NCI-H524 treated with DMSO at 0.1 percent for 48 hours (cell line): ENCODE measurements at places on chromosomes 3 and 15.

DNA sequence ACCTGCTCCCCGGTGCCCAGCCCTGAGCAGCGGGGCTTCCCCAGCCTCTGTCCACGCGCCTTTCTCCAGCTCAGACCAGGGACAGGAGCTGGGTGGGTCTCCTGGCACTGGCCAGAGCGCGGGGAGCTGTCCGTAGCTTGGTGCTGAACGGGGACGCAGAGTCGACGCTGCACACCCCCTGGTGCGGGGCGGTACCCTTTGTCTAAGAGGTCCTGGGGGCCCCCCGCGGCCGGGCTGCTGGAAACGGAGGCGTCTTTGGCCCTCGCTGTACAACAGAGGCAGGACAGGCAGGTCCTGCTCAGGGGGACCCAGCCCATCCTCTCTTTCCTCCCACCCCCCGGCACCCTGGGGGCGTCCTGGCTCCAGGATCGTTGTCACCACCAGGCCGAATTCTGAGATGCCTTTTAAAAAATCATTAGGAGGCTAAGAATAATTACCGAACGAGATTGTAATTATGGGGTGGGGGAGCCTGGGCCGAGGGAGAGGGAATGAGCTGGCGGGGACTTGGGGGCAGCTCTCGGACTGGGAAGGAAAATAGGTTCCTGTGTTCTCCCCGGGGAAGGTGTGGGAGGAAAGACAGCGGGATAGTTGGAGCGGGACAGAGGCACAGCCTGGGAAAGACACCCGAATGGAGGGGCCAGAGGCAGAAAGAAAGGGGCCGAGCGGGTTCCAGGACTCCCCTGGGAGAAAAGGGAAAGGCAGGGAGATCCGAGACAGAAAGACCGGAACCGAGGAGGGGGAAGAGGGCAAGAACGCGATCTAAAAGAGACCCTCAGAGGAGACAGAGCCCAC is 4.1 kb upstream of the SKOR1 start:
- no peak for DNase-seq

DNA sequence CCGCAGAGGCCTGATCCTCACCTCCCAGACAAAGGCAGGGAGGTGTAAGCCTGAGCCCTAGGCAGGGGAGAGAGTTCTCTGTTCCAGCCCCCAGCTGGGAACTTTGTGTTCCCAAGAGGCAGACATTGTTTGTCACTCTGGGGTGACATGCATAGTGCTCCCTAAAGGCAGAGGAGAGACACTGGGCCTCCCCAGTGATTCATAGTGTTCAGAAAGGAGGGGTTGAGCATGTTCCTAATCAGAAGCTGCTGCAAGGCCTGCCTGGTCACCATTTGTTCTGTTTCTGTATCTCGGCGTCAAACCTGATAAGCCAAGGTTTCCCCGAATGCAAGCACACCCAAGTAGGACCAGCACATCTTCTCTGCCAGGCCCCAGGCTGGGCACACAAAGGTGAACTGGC is 24.0 kb upstream of the SLC6A6 start:
- no peak for DNase-seq

- DNase-seq: no peak
These were observed 159.2 kb downstream of the TPRG1 start for GRCh38 chr3:189331002-189331418.

DNA sequence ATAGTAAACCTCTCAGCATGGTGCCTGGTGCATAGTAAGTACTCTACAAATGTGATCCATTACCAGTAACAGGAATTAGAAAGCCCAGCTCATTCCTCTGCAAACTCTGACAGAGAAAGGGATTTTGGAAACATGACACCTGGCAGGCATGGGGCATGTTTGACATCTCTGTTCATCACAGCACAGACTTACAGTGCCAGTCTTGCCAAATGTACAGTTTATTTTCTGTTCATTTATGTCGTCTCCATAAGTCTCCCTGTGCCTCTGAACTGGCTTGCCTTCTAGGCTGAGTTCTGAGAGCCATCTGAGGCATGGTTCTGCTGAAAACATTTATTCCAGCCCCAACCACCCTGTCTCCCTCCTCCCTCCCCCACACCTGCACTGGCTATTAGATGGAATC is 67.0 kb upstream of the CTDSPL start:
- peak; percentile 81 for DNase-seq

DNA sequence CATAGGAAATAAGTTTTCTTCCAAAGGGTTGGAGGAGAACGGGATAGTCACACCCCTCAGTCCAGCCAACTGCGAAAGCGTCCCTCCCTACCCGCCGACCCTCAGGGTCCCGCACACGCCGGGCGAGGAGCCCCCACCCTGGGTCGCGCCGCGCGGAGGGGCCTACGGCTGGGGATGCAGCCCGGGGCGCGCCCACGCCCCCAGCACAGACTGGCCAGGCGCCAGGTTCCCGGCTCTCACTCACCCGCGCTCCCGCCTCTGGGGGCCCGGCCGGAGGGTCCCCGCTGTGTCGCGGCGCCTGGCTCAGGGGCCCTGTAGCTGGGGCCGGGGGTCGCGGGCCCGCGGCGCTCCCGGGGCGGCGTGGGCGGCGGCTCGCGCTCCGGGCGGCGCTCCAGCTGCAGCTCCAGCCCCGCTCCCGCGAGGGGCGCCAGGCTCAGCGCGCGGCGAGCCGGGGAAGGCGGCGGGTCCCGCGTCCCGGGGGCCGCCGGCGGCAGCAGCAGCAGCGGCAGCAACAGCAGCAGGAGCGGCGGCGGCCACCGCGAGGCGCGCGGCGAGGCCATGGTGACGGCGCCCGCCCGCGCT is 375 bp downstream of the HEG1 start:
- DNase-seq: no peak

DNA sequence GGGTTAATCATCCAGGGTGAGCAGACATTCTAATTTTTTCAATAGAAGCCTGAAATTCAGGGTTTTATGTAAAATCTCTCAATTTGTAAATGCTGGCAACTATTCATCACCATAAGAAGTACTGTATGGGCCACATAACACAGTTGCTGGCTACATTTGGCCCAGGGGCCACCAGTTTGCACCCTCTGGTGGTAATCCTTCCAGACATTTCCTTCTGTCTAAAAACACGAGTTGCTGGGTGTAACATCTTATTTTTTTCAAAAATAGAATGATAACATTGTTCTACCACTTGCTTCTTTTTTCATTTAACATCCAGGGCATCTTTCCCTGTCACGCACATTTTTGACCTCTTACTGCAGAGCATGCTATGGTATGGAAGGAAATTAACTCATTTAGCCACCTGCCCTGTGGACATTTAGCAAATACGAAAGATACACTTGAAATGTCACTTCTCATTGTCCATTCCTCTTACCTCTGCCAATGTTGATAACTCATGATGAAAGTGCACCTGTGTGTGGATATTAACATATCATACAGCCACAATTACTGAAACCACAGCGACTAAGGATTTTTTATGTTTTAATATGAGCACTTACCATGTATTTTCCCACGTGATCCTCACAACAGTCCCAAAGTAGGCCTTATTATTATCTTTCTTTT is 117.5 kb upstream of the ARHGEF3 start:
- DNase-seq: no peak

- DNase-seq: no peak
These were observed 182.8 kb upstream of the NR2E3 start for GRCh38 chr15:71627604-71628003.
